Bone marrow (tissue), 2 donors: ENCODE measurements at places on chromosomes 16 and 17.

GRCh38 chr16:63373744-63374143 is 1337.5 kb upstream of the CDH8 start:
- DNase-seq = no peak

- DNase-seq = no peak
Measured at GRCh38 chr17:82385559-82386254, 14.1 kb downstream of the UTS2R start.

- DNase-seq = no peak
Measured at GRCh38 chr16:20740007-20740883, 1.4 kb downstream of the THUMPD1 start.

- DNase-seq = no peak
Measured at GRCh38 chr17:82931699-82932517, 92.1 kb upstream of the ZNF750 start.

DNA sequence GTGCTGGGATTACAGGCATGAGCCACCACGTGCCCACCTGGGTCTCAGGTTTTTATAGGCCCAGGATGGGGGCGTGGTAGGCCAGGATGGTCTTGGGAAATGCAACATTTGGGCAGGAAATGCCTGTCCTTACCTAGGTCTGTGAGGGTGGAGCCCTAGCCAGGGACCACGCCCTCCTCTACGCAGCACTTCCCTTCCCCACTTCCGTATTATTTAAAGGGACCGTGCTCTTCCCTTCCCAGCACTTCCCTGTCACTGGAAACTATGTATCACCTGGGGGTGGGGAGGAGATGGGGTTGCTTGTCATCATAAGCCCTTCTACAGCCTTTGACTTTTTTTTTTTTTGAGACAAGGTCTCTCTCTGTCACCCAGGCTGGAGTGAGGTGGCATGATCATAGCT is 238.9 kb upstream of the NLRP1 start:
- DNase-seq = no peak

DNA sequence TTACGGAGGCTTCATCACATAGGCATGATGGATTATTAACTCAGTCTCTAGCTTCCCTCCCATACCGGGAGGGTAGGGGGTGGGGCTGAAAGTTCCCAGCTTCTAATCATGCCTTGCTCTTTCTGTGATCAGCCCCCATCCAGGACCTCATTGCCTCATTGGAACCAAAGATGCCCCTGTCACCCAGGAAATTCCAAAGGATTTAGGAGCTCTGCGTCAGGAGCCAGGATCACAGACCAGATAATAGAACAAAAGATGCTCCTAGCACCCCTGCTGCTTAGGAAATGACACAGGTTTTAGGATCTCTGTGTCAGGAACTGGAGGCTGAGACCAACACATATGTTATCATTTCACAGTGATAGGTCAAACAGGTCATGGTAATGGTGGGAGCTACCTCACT is 9.7 kb downstream of the USB1 start:
- no peak for DNase-seq

- DNase-seq = no peak
Measured at GRCh38 chr17:2983255-2983654, 80.2 kb downstream of the OR1D5 start.

- peak; percentile 96 for DNase-seq
Measured at GRCh38 chr16:88700636-88701482, 5.3 kb downstream of the RNF166 start.

GRCh38 chr16:18797746-18798145 is 3.6 kb downstream of the ARL6IP1 start:
- no peak for DNase-seq

DNA sequence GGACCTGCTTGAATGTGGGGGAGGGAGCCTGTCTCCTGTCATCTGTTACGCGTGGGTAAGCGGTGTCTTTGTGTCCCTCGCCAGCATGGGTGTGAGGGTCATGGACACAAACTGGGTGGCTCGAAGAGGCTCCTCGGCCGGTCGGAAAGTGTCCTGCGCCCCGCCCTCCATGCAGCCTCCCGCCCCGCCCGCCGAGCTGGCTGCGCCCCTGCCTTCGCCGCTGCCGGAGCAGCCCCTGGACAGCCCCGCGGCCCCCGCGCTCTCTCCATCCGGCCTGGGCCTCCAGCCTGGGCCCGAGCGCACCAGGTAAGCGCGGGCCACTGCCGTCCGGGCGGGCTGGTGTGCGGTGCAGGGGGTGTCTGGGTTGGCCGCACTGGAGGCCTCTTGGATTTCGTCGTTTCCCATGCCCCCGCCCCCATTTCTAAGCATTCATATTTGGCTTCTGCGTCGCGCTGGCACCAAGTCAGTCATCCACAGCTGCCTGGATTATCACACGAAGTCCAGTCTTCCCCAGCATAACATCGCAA is 43.8 kb downstream of the ELAC2 start:
- DNase-seq = no peak

GRCh38 chr16:58409316-58409973 is 17.2 kb downstream of the GINS3 start:
- no peak for DNase-seq

DNA sequence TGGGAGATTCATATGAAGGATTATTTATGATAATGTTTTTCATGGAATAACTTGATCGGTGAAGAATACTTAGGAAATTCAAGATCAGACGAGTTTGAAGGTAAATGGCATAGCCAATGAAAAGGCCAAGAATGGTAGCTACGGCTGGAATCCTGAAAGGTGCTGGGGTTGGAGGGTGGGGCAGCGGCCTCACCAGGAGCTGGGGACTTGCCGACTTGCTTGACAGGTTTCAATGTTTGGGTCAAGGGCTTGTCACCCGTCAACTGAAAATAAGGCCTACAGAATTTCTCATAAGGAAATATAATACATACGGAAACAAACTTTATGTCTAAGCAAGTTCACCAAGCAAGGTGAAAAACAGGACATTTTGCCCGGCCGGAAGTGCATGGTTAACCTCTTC is 9.9 kb downstream of the CRYM start:
- no peak for DNase-seq

DNA sequence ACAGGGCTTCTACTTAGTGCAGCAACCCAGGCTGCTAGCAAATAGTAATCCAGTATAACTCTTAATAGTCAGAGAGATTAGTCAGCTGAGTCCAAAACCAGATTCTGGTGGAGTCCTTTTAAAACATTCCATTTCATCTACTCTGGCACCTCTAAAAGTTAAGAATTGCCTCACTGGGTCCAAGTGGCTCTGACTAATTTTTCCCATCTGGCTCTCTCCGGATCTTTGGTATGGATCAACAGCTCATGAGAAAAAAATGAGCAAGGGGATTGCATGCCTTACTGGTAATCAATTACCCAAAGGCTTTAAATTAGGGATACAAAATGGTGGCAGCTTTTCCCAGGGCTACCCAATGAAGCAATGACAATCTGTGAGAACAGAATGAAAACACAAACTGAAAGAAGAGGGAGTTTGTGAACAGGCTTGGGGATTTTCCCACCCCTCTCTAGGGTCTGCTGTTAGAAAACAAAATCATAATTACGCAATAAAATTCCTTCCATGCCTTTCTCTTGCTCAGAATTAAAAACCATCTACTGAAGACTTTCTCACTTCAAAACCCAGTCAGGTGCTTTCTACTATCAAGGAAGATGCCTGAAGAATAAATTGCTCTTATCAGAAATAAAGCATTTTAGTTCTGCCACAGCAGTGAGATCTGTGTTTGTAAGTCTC is 84.6 kb upstream of the PMFBP1 start:
- no peak for DNase-seq

GRCh38 chr16:77869997-77870813 is 81.8 kb downstream of the VAT1L start:
- DNase-seq = no peak

GRCh38 chr16:87240211-87241136 is 76.7 kb downstream of the C16orf95 start:
- DNase-seq = no peak

GRCh38 chr16:8936421-8936820 is 27.3 kb downstream of the USP7 start:
- DNase-seq = no peak

- DNase-seq = no peak
Measured at GRCh38 chr17:55324296-55324978, 59.7 kb downstream of the HLF start.

- no peak for DNase-seq
Measured at GRCh38 chr17:8066841-8067775, 20.4 kb downstream of the ALOX12B start.

GRCh38 chr16:89545044-89545830 is 15.2 kb upstream of the RPL13 start:
- no peak for DNase-seq

DNA sequence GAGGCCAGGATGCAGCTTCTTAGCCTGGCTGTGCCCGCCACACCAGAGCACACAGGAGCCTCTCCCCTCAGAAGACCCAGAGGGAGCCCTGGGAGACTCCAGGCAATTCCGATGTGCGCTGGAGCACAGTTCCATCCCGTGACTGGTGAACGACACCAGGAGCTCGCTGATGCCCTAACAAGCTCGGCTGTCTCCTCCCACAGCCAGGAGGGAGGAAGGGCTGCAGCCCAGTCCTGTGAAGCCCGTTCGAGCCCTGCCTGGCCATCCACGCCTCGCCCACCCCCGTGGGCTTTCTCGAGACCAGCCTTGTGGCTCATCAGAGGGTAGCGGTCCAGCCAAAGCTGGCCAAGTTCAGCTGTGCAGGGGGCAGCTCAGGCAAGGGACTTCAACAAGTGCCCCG is 21.8 kb upstream of the RASD1 start:
- DNase-seq = no peak

GRCh38 chr17:82957469-82957795 is 117.6 kb upstream of the ZNF750 start:
- no peak for DNase-seq

DNA sequence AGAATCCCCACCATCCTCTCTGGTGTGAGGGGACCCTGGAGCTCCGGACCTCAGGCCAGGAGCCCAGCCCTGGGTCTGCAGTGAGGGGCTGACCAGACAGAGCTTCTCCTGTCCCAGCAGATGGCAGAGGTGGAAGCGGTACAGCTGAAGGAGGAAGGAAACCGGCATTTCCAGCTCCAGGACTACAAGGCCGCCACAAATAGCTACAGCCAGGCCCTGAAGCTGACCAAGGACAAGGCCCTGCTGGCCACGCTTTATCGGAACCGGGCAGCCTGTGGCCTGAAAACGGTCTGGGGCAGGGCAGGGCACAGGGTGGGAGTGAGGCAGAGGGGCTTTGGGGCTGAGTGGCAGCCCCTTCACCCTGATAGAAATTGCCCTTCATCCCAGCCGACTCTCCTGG is 527 bp downstream of the UNC45B start:
- DNase-seq = no peak

DNA sequence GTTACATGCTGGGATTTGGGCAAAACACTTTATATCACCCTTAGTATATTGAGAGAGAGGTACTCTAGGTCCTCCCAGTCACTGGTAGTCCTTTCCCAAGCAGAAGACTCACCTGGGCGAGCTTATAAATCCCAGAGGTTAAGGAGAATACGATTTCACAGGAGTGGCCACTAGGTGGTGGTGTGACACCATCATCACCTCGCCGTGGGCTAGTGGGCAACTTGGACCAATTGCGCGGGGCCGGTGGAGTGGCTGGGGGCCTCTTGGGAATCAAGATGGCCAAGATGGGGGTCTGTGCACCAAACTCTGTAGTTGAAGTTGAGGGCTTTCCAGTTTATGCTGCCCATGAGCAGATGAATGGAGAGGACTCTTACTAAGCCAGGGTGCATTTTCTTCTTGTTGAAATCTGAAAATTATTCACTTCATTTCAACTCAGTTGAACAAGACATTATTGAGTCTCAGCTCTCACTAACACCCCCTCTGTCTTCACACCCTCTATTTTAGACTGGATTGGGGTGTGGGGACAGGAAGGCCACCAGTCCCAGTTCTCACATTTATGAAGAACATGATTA is 38.2 kb upstream of the PIRT start:
- no peak for DNase-seq

DNA sequence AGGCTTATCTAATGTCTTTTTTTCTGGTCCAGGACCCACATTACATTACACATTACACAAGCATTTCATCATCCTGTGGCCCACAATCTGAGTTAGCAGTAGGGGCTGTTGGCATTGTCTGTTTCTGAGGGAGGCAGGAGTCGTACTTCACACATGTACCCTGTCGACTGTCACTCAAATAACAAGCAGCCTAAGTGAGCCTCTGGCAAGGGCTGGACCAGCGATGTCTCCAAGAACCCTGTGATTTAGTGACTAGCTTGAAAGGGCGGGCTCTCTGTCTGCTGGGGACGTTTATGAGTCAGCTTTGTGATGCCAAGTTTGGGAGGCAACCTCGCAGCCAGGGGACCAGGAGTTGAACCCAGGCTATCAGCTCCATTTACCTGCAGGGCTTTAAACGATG is 251.4 kb downstream of the HS3ST3B1 start:
- no peak for DNase-seq

GRCh38 chr17:80995131-80995530 is 3.5 kb downstream of the CHMP6 start:
- DNase-seq = no peak

- no peak for DNase-seq
Measured at GRCh38 chr16:84633622-84634021, 14.7 kb upstream of the KLHL36 start.

GRCh38 chr17:46739982-46740381 is 78.5 kb downstream of the WNT3 start:
- no peak for DNase-seq

DNA sequence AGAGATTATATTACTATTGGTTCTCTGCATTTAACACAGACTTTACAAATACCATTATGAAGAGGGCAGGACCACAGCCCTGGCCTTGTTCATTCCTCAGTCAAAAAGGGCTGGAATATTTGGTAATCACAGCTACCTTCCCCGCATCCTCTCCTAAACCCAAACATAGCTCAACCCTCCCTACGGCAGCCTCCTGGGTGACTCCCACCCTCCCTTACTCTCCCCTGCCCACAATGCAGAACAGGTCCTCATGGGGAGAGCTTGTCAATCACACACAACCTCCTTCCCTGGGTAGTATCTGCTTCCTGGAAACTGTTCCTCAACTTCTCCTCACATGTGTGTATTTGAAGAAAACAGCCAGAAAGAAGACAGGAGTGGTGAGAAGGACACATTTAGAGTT is 224.2 kb downstream of the C16orf78 start:
- no peak for DNase-seq

- DNase-seq = peak; percentile 25
Measured at GRCh38 chr17:56592487-56593085, 913 bp upstream of the NOG start.
